ENCODE measurements at places on chromosomes 4 and X.
A peak's percentile ranks its signal among the peaks of the same experiment; 100 is the strongest.

DNA sequence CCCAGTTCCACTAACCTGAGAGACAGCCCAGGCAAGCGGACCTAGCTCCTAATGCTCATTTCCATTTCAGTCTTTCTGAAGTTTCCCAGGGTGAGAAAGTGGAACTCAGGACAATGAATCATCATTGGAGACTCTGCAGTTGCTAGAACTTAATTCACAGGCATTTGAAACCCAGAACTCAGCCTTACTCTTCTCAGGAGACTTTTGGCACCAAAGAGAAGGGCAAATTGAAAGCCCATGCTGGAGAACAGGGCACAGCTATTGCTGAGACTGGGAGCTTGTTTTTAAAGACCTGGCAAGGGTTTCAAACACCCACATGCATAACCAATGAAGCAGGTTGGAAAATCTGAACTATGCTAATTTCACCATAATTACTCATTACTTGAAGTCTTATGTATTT is 36.0 kb downstream of the BST1 start:
- DNase-seq: no peak

GRCh38 chrX:9701790-9702189 is 63.9 kb downstream of the GPR143 start:
- no peak for DNase-seq

- DNase-seq: no peak
Observed at GRCh38 chrX:112473654-112474053, 206.1 kb downstream of the LHFPL1 start.

DNA sequence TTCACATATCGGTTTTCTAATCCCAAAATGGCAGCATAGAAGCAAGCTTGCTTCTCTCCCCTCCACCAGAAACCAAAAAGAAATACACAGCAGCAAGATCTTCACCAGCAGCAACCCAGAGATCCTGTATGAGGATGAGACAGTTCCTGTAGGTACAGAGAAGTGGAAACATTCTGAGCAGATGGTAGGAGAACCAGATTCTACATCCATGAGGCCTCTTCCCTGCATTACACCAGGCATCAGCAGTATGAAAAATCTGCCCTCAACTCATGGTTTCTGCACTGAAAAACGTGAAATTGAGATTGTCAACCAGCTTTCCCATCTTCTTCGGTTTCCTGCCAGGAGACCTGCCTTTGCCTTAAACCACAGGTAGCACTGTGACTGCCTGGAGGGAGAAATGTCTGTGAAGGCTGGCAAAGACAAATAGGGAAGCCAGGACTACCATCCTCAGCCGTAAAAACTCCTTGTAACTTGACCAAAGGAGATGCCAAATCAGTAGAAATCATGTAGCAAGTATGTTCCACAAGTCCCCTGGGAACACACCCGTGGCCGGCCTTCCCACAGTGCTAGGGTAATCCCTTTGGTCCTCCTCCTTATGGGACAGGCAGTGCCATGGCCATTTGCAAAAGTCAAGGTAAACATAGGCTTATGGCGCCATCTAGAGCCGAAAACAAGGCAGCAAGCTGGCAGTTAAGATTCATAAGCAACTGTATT is 24.0 kb upstream of the MTHFD2L start:
- DNase-seq: peak; percentile 85

- no peak for DNase-seq
Observed at GRCh38 chr4:26023203-26023972, 109.4 kb downstream of the SMIM20 start.
